Suppressor macrophage (primary cell): ENCODE measurements at places on chromosomes 2 and 18.

- no peak for DNase-seq
These were observed 58.4 kb upstream of the RND3 start for GRCh38 chr2:150545916-150546315.

DNA sequence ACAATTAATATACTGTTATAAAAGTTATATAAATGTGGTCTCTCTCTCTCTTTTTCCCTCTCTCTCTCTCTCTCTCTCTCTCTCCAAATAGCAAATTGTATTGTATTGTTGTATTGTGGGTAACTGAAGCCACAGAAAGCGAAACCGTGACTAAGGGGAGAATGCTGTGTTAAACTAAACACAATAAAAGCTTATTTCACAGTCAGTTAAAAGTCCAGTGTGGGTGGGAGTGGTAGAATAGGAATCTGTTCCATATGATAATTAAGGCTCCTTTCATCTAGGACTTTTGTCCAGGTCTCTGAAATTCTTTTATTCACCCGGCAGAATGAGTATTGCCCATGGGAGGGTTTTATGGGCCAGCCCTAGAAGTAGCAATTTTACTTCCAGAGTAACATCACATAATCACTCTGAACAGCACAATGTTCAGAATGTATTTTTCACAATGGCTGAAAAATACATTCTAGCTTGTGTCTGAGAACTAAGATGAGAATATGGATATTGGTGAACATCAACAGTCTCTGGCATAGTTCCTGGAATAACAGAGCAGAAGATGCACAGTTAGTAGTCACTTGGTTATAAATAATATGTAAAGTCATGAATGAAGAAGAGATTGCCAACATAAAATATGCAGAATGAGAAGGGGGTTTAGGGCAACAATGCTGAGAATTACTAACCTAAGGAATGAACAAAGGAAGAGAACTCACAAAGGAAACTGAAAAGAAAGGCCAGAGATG, 399.1 kb downstream of the PLCL1 start:
- no peak for DNase-seq

DNA sequence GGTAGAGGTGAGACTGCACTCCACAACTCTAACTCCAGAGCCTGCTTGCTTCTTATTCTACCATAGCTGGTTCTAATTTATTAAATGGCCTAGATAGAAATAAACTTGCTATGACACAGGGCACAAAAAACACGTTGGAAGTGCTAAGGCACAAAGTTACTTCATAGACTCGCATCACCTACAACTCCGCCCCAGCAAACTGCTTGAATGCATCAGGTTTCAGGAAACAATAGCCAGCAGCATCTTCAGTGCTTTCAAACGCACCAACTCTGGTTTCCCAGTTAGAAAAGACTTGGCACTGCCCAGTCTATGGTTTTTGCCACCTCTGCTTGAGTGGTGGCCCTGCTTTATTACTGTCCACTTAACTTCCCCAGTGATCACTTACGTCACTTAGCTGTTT, 142.6 kb downstream of the RIF1 start:
- no peak for DNase-seq

- DNase-seq, result peak; percentile 24
These were observed 74.0 kb upstream of the SULT1C3 start for GRCh38 chr2:108165729-108166128.

GRCh38 chr18:58321986-58322385, 278.0 kb downstream of the NEDD4L start:
- DNase-seq, result peak; percentile 78

DNA sequence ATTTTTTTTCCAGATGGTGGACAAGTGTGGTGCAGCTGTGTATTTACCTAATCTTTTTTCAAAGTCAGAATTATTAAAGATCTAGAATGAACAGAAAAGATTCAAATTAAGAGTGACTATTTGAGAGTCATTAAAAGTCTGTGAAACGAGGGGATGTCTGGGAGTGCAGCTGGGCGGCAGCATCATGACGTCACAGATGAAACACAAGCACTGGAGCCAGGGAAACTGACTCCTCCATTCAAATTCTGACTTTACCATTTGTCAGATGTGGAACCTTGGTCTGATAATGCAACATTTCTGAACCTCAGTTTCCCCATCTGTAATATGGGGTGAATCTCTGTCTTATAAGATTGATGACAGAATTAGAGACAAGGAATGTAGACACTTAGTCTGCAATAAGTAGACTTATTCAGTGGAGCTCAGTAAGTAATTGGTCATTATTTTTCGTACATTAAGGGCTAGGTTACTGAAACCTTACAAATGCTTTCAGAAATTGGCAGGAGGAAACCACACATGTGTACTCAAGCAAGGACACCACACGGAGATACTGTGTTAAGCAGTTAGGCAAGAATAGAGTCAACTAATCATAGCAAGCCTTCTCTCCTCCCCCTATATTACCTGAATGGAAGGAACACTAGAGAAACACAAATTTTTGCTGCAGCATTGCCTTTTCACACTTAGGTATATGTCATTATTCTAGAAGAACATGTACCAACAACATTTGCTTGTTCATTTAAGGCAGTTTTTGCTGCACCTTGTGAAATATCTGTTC, 27.8 kb upstream of the CXXC1 start:
- DNase-seq, result no peak

- no peak for DNase-seq
These were observed 418.0 kb upstream of the TNP1 start for GRCh38 chr2:217277646-217278398.

DNA sequence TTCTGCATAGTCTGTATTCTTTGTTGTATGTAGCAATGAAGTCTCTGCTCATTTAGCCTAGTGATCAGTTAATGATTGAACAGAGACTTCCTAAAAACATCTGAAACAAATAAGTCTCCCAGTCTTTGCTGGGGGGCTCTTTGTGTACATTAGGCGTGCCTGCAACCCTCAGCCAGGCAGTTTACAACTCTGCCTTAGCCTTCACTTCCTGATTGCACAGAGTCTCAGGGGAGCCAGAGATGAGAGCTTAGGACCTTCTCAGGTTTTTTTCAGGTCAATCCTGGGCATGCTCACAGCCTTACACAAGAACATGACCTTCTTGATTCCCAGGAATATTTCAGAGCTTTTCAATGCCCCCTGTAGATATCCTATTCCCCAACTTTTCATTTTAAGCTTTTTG, 44.0 kb upstream of the BIN1 start:
- no peak for DNase-seq

DNA sequence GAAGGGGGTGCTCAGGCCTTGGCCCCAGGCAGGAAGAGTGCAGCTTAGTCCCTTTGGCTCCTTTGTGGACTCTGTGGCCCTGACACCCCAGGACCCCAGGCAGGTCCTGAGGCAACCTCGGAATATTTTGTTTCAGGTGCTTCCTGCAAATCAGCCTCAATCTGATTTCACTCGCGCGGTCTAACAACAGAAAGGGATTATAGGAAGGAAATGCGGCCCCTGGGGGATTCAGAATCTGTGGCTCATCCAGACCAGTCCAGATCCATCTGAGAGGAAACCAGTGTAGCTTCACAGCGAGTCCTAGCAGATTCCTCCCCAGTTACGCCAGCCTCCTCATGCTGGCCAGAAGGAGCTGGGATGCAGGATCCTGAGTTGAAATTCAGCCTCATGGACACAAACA, 59.5 kb upstream of the YWHAQ start:
- DNase-seq, result peak; percentile 33

- peak; percentile 63 for DNase-seq
These were observed 39.1 kb downstream of the CYRIA start for GRCh38 chr2:16626497-16626896.

DNA sequence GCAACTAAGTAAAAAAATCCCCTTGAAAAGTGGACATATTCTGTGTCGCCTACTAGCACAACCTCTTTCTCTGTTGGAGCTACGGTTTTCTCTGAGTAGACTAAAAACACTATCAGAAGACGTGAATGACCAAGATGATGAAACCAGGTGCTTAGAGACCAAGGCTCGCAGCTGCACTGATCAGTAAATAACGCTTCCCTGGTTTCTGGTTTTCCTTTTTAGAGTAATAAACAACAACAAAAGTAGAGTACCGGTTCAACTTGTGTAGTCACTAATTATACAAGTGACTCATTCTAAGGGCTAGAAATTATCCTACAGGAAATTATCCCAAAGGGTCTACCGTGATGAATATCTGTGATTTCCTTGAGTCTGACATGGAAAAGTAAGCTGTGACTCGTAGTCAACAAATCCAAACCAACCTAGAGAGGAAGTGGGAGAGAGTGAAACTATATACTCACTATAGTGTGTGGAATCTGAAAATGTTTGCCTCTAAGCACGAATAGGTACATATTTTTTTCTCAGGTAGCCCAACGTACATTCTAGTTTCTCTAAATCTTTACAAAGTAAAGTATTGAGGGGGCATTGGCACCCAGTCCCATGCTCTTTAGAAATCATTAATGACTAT, 17.8 kb downstream of the RASGRP3 start:
- DNase-seq, result peak; percentile 40
